ENCODE measurements at places on chromosomes 6 and 20. TPM values are rescaled to one million over a fixed set of nuclear protein-coding genes. Genes with fewer than 3 reads are reported as not detected.

Gene RRAGD
- 8.7 TPM for polyA plus RNA-seq

Gene CFB
- polyA plus RNA-seq = 23.8 TPM

Gene KHDC1L
- polyA plus RNA-seq = not detected

Gene NOTCH4
- polyA plus RNA-seq = 44.5 TPM

Gene OR2B2
- not detected for polyA plus RNA-seq

Gene EPHA7
- 0.05 TPM for polyA plus RNA-seq

Gene SNX9
- 15.9 TPM for polyA plus RNA-seq

Gene TOP1
- polyA plus RNA-seq = 11.6 TPM

Gene BEND3
- 0.45 TPM for polyA plus RNA-seq

Gene OR2H1
- polyA plus RNA-seq = not detected

Gene FOXF2
- polyA plus RNA-seq = 1.2 TPM

Gene SEMG1
- polyA plus RNA-seq = not detected

Gene NR2E1
- polyA plus RNA-seq = 0.02 TPM

Gene IL20RA
- 3.3 TPM for polyA plus RNA-seq

Gene CST1
- not detected for polyA plus RNA-seq

Gene AVP
- polyA plus RNA-seq = not detected

Gene ASIP
- 0.39 TPM for polyA plus RNA-seq

Gene KIAA1755
- 6.4 TPM for polyA plus RNA-seq

Gene GHRH
- polyA plus RNA-seq = not detected

Gene ANKRD6
- polyA plus RNA-seq = 4.1 TPM

Gene EBF4
- polyA plus RNA-seq = 4.3 TPM

Gene TINAG
- polyA plus RNA-seq = not detected

Gene FOXA2
- not detected for polyA plus RNA-seq

Gene PSMB1
- polyA plus RNA-seq = 274 TPM

Gene NOX3
- polyA plus RNA-seq = not detected

Gene ARFGEF3
- polyA plus RNA-seq = 5.3 TPM

Gene CLPSL1
- not detected for polyA plus RNA-seq

Gene FERMT1
- 1.0 TPM for polyA plus RNA-seq

Gene SLC22A1
- 0.55 TPM for polyA plus RNA-seq

Gene C20orf141
- not detected for polyA plus RNA-seq

Gene NRSN1
- polyA plus RNA-seq = not detected

Gene OPRM1
- polyA plus RNA-seq = not detected

Gene BANF2
- not detected for polyA plus RNA-seq

Gene ASXL1
- 25.0 TPM for polyA plus RNA-seq

Gene PTCHD4
- not detected for polyA plus RNA-seq

Gene KIZ
- 17.5 TPM for polyA plus RNA-seq

Gene PACRG
- not detected for polyA plus RNA-seq

Gene TMEM170B
- 3.3 TPM for polyA plus RNA-seq

Gene L3MBTL1
- polyA plus RNA-seq = 2.2 TPM

Gene LRRC73
- not detected for polyA plus RNA-seq

Gene BPIFB4
- 0.12 TPM for polyA plus RNA-seq

Gene PLCG1
- polyA plus RNA-seq = 96.7 TPM

Gene PLCB4
- polyA plus RNA-seq = 5.7 TPM

Gene CDH26
- polyA plus RNA-seq = 1.2 TPM

Gene RSPO4
- 0.04 TPM for polyA plus RNA-seq

Gene SLC22A3
- 11.3 TPM for polyA plus RNA-seq

Gene MYH7B
- polyA plus RNA-seq = 0.76 TPM

Gene GPR6
- not detected for polyA plus RNA-seq

Gene GJA10
- polyA plus RNA-seq = not detected

Gene BPIFB3
- polyA plus RNA-seq = not detected

Gene SMOC2
- polyA plus RNA-seq = 34.4 TPM
